ENCODE measurements at places on chromosomes 2 and 18.
A peak's percentile ranks its signal among the peaks of the same experiment; 100 is the strongest.

DNA sequence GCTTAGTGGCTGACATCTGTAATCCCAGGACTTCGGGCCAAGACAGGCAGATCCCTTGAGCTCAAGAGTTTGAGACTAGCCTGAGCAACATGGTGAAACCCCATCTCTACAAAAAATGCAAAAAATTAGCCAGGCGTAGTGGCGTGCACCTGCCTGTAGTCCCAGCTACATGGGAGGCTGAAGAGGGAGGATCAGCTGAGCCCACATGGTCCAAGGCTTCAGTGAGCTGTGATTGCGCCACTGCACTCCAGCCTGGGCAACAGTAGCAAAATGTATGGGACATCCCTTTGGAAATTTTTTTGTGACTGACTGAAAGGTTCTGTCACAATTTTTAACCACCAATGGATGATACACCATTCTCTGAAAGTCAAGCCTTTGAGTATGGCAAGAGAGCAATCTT is 6.3 kb upstream of the COLEC12 start:
- H3K27me3 ChIP-seq: no peaks in the 10 kb centered on the region
- no peaks in the 10 kb centered on the region for H3K4me1 ChIP-seq
- DNase-seq: no peak
- H3K27ac ChIP-seq: no peak overlapping the region
- H3K36me3 ChIP-seq: no peaks in the 10 kb centered on the region

GRCh38 chr2:163527381-163527780 is 208.4 kb downstream of the FIGN start:
- DNase-seq: no peak
- H3K4me1 ChIP-seq: no peaks in the 10 kb centered on the region
- H3K27ac ChIP-seq: no peak overlapping the region
- no peaks in the 10 kb centered on the region for H3K27me3 ChIP-seq
- H3K4me3 ChIP-seq: no peak overlapping the region

- H3K4me3 ChIP-seq: no peak overlapping the region
- H3K27me3 ChIP-seq: no peaks in the 10 kb centered on the region
- no peak overlapping the region for H3K27ac ChIP-seq
- H3K4me1 ChIP-seq: no peaks in the 10 kb centered on the region
- H3K36me3 ChIP-seq: no peaks in the 10 kb centered on the region
These were observed 29.2 kb downstream of the KCNG2 start for GRCh38 chr18:79826966-79827365.

DNA sequence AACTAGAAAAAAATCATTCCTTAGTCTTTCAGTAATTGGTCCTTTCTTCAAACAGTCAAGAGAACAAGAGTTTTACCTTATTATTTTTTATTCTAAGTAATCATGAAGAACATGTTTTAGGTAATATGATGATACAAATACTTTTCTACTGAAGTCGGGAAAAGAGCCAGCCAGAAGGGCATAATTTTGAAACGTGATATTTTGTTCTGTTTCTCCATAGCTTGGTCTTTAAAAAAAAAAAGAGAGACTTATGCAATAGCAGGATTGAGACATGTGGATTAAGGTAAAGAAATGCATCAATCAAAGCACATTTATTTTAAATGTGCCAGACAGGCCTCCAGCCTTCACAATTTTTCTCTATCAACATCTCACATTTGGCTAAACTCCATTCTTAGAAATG is 1016.8 kb downstream of the CNTNAP5 start:
- no peak overlapping the region for H3K27ac ChIP-seq
- no peak for DNase-seq
- no peaks in the 10 kb centered on the region for H3K4me1 ChIP-seq
- H3K4me3 ChIP-seq: no peak overlapping the region
- H3K36me3 ChIP-seq: no peaks in the 10 kb centered on the region
- H3K27me3 ChIP-seq: no peaks in the 10 kb centered on the region

- no peak for DNase-seq
- no peaks in the 10 kb centered on the region for H3K36me3 ChIP-seq
- H3K27ac ChIP-seq: no peak overlapping the region
- peak overlapping the region; percentile 25 for H3K4me3 ChIP-seq
- peaks cover 76% of the 10 kb centered on the region for H3K27me3 ChIP-seq
- H3K4me1 ChIP-seq: no peaks in the 10 kb centered on the region
These were observed 140.1 kb upstream of the SIX3 start for GRCh38 chr2:44801289-44801840.

DNA sequence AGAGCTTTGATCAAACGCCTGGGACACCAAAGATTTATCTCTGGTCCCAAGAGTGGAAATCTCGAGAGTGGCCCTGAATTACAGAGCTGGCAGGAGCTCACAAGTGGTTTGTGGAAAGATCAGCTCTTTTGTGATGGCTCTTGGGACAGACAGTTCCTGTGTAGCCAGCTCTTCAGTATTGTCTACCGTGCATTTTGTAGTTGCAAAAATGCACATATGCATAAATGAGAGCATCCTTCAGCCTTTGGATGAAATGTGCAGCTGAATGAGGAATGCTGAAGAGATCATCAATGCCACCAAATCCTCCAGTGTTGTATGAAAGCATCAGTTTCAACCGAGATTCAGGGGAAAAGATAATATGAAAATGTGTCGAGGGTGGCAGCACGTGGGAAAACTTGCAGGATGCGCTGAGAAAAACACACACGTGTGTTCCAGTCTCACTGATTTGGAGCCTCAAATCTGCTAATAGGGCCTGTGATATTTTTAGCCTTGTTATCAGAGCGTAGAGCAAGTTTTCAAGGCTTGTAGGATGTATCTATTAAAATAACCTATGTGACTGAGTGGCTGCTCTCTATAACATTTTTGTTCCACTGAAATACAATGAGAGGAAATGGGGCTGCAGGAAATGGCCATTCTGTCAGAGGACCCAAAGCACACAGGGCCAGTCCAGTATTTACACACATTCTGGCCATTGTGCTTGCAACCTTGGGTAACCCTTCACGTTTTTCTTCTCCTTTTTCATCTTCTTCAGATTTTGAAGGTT is 138.7 kb downstream of the PRKCE start:
- peaks cover 10% of the 10 kb centered on the region for H3K4me1 ChIP-seq
- H3K27me3 ChIP-seq: no peaks in the 10 kb centered on the region

- H3K27ac ChIP-seq: no peak overlapping the region
- H3K36me3 ChIP-seq: no peaks in the 10 kb centered on the region
- no peaks in the 10 kb centered on the region for H3K27me3 ChIP-seq
- peaks cover 8% of the 10 kb centered on the region for H3K4me1 ChIP-seq
These were observed 6.4 kb downstream of the HDAC4 start for GRCh38 chr2:239394346-239394945.

All from breast epithelium (tissue), 4 donors.